ENCODE measurements at places on chromosomes 4 and X.
A peak's percentile ranks its signal among the peaks of the same experiment; 100 is the strongest.

DNA sequence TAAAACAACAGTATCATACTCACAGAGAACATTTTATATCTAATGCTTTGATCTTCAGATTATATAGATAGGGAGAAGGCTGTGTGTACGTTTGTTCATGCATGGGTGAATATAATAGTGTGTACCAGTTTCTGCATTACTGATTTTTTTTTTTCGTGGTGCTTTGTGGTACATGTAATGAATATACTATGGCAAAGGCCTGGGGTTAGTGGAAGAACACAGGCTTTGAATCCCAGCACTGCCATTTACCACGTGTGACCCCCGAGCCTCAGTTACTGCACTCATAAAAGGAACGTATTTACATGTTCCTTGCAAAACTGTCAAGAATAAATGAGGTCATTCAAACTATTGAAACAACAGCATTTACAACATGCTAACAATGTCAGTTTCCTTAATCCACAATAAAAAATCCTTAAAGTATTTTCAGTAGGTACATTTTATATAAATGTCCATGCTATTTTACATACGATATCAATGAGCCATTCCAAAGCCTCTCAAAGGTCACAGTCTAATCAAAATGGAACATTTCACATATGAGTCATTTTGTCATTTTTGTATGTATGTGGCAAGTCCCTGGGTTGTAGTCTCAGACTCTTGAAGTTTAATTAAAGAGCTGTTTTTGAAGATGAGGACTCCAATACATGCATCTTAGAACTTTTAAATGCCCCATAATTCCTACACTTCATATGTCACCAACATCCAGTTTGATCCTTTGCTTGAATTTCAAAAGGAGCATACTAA is 242.8 kb downstream of the PPP3CA start:
- no peak for DNase-seq

DNA sequence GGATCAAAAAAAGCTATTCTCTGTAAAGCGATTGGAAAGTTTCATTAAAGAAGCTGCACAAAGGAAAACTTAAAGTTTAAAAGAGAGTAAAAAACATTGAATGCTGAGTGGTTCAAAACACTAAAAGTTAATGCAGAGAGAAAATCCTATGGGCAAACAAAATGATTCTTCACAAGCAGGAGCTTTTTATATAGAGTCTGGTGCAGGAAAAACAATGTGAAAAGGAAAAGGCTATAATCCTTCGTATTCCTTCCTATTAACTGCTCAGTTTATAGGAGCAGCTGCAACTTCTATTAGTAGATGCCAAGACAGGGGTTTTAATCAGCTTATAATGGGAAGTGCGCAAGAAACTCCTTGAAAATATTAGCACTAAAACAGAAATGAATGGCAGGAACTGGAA is 100.7 kb downstream of the PDGFC start:
- DNase-seq: no peak

- DNase-seq: no peak
These were observed 112.0 kb upstream of the TBL1X start for GRCh38 chrX:9352694-9353411.

GRCh38 chr4:187664011-187664410 is 331.6 kb upstream of the ZFP42 start:
- no peak for DNase-seq

- peak; percentile 56 for DNase-seq
These were observed 48.2 kb upstream of the KDR start for GRCh38 chr4:55173580-55173979.

GRCh38 chr4:110515676-110516075 is 39.7 kb downstream of the ENPEP start:
- DNase-seq: no peak

- DNase-seq: no peak
These were observed 86.5 kb upstream of the RPL34 start for GRCh38 chr4:108533876-108534275.

DNA sequence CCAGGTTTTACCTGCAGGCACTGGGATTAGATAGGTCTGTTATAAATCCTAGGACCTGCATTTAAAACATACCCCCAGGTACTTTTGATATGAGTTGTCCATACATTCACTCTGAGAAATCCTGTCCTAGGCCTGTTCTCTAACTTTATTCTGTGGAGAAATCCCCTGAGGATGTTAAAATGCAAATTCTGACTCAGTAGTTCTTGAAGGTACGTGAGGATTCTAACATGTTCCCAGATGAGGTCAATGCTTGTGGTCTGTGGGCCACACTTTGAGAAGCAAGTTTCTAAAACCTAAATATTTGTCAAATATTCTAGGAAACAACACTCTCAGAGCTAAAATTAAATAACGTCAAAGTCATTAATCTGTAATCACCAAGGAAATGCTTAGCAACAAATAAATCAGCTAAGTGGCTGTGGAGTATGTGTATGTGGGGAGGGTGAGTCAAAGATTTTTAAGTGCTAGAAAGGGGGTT is 101.3 kb upstream of the MAGEB16 start:
- no peak for DNase-seq

DNA sequence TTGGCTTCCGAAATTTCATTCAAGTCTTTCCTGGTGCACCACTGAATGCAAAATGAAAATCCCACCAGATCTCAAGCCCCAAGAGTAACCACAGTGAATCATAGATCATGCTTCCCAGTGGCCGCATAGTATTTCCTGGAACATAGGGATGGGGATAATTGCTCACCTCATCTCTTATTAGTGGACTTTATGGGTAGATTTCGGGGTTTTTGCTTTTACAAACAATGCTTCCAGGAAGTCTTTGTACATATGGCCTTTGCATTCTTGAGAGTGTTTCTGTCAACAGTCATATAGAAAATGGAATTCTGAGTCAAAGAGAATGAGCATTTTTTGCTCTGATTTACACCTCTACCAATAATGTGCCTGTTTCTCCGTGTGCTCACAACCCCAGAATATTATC is 53.4 kb downstream of the PPEF2 start:
- no peak for DNase-seq

DNA sequence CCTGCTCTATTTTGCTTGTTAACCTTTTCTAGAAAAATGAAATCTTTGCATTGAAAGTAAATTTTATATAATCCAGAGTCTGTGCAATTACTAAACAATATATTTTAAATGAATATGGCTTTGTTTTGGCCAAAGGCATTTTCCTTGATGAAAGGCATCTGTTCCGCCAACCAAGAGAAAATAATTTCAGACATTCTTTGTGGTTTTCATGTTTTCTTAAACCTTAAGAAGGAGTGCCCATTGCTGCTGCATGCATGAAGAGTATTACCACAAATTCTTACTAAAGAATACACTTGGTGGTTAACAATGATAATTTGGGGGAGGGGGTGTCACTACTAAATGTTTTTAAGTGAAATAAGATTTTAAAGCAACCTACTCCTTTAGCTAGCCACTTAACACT is 2.7 kb upstream of the PDGFC start:
- no peak for DNase-seq

DNA sequence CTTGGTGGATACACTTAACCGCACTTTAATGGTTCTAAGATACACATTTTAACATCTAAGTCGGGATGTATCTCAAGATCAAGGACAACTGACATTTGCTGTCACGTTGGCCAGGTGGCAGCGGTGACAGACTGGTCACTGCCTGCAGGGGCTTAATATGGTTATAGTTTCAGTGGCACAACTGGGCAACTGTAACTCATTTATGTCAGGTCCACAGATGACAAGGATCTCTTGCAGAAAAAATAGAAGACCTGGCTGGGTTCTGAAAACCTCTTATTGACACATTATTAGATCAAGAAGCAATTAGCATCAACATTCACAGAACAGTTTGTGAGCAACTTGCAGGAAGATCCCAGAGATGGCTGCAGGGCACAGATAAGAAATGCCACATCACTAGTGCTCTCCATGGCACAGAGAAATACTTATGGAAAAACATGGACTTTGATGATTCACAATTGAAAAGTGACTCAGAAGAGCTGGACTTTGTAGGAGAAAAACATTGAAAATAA is 99.6 kb upstream of the SORBS2 start:
- DNase-seq: no peak

- no peak for DNase-seq
These were observed 4.1 kb downstream of the SLIT2 start for GRCh38 chr4:20255823-20256222.

DNA sequence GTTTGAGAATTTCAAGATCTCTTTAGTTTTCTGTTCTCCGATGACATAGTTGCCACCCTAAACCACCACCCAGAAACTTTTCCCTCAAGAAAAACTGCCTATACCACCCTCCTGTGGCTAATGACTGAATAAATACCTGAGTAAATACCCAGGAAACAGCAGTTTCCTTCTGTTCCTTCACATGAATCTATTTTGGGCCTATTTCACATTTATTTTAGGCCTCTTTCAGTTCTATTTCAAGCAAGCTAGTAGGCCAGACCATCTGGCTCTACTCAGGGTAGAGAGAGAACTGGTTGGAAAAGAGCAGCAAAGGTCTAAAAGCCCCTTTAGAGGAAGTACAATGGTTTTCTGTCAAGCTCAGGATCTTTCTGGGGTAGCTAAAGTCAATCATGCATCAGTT is 23.4 kb downstream of the ARHGEF9 start:
- no peak for DNase-seq

- no peak for DNase-seq
These were observed 321.3 kb downstream of the PTTG2 start for GRCh38 chr4:38281371-38282071.

GRCh38 chrX:134362560-134363089 is 97.3 kb upstream of the HPRT1 start:
- DNase-seq: no peak

DNA sequence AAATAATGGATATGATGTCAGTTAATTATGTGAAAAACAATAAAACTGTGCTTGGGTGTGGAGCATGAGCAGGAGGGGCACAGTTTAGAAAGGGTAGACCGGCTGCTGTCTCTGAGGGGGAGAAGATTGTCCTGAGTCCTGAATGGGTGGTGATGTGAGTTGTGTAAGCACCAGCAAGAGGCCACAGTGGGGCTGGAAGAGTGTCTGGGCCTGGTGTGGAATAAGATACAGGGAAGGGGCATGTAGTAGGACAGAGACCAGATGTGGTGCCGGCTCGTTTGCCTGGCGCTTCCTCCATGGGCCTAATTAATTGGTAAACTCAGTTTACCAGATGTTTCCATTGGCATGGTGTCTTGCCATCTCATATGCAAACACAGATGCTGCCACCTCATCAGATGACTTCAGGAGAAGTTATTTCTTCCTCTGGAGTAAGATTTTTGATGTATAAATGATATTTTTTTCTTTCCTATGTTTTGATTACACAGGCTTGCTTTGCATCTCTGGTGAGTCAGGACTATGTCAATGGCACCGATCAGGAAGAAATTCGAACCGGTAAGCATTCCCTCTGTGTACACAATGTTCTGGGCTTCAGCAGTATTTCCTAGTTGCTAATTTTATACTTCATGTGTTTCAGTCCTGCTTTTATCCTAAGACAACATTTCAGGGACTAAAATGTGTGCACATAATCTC is 5.1 kb downstream of the MED28 start:
- DNase-seq: no peak

DNA sequence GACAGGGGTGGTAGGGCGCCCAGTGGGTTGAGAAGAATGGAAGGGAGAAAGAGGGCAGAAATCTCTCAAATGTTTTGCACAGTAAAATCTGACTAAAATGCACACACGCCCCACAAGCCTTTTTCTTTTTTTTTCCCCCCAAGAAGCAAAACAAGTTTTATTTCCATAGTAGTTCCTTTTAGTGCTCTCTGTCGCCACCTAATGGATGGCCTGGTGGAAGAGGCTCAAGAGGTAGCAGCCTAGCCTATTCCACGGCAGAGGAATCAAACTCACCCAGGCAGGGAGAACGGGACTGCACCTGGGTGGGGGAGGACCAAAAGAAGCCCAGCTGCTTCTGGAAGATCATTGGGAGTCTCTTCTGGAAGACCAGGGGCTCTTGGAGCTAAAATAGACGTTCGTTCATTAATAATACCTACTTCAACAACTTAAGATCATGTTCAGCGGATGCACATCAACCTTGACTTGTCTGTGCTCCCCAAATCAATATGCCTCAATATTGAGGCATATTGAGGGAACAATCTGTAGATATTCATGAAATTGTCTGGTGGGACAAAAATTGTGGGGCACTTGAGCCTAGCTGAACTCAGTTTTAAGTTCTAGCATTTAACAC is 31.6 kb upstream of the IRAK1 start:
- DNase-seq: no peak

GRCh38 chrX:38578167-38578566 is 16.8 kb downstream of the TSPAN7 start:
- no peak for DNase-seq

All from non-pigmented ciliary epithelial cell (primary cell).